HS-27A (cell line): ENCODE measurements at places on chromosomes 2 and 18.

- DNase-seq: no peak
Observed at GRCh38 chr2:47232738-47233415, 77.8 kb upstream of the STPG4 start.

- no peak for DNase-seq
Observed at GRCh38 chr2:127048969-127049897, 57.7 kb downstream of the BIN1 start.

- no peak for DNase-seq
Observed at GRCh38 chr18:627231-627630, 30.2 kb upstream of the TYMS start.

GRCh38 chr2:234816056-234816455 is 135.8 kb upstream of the SH3BP4 start:
- DNase-seq: no peak

DNA sequence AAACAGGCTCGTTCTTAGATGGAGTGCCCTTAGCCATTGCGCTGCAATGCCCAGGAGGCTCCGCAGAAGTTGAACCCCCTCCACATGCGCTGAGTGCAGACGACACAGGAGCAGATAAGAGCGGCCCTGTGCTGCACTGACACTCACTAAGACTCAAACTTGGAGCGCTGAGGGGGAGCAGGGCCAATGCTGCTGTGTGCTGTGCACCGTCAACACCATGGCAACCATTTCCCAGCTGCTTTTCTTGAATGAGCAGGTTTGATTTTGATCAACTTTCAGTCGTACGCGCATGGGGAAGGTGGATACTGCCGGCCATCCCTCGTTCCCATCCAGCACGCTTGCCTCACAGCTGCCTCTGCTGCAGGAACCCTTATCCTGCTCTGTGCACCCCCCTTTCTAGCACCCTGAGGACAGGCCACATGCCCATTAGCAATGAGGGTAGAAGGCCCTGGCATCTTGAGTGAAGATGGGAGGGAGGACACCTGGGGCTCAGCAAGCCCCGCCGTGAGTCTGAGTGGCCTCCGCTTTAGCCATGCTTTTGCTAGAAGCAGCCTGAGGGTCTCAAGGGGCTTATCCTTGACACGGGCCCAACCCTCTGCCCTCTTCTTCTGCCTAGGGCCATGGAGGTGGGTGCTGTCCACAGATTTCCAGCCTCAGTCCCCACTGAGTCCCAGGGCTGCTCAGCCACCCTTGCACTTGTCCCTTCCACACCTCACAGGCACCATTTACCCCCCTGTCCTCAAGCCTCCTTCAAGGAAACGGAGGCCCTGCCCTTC is 271.9 kb downstream of the PHLPP1 start:
- DNase-seq: no peak

DNA sequence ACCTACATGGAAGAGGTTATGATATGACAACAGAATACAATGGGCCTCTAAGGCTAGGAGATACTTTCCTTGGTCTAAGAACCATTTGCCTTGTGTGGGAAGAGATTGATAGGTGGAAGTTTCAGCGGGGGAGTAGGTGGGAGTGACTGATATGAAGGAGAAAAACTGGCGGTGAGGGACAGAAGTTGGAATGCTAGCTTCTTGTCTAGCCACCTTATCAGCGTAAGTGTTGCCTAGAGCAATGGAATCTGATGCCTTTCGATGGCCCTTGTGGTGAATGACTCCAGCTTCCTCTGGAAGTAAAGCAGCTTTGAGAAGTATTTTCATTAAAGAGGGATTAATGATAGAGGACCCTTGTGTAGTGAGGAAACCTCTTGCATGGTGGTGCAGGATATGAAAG is 121.3 kb upstream of the GULP1 start:
- no peak for DNase-seq

DNA sequence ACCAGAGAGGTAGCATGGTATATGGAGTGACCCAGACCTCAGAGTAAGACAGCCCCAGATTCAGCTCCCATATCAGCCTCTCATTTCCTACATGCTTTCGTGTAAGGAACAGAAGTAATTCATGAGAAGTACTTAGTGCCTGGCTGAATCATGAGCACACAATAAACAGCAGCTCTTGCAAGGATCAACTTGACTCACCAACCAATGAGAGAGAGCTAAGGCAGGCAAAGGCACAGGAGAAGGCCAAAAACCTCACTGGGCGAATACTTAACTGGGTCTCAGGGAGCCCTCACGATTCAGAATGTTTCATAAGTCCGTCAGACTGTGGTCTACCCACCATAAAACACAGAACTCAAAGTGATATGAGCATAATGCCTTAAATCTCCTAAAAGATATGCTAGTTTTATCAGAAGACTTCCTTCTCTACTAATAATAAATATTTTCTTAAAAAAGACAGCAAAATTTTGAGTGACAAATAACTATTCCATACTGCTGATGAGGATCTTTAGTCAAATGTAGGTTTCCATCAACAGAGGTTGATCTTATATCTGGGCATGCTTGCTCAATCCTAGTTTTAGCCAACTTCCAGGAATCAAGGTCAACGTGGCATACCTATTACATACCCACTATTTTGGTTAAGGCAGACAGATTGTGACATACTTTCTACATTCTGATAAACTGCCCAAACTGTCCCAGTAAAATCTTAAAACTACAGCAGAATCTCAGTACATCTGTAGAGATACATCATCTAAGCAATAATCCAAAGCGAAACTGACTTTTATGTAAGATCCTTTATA is 34.9 kb downstream of the IMMT start:
- no peak for DNase-seq

- no peak for DNase-seq
Observed at GRCh38 chr18:35580701-35581539, 620 bp upstream of the GALNT1 start.

- DNase-seq: no peak
Observed at GRCh38 chr18:53948991-53949390, 275.5 kb downstream of the MBD2 start.

DNA sequence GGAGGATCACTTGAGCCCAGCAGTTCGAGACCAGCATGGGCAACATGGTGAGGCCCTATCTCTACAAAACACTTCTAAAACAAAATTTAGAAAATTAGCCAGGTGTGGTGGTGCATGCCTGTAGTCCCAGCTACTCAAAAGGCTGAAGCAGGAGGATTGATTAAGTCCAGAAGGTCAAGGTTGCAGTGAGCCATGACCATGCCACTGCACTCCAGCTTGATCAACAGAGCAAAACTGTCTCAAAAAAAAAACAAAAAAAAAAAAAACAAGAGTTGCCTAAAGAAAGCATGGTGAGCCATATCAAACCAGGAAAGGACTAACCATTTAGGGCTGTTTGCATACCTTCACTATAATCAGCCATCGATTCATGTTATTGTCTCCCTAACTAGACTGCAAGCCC is 4.5 kb downstream of the CLASP1 start:
- DNase-seq: no peak

GRCh38 chr2:127597984-127598380 is 48.0 kb upstream of the GPR17 start:
- DNase-seq: peak; percentile 88

GRCh38 chr2:51013079-51013932 is 18.6 kb downstream of the NRXN1 start:
- DNase-seq: no peak

GRCh38 chr18:448116-448790 is 52.2 kb downstream of the COLEC12 start:
- no peak for DNase-seq

DNA sequence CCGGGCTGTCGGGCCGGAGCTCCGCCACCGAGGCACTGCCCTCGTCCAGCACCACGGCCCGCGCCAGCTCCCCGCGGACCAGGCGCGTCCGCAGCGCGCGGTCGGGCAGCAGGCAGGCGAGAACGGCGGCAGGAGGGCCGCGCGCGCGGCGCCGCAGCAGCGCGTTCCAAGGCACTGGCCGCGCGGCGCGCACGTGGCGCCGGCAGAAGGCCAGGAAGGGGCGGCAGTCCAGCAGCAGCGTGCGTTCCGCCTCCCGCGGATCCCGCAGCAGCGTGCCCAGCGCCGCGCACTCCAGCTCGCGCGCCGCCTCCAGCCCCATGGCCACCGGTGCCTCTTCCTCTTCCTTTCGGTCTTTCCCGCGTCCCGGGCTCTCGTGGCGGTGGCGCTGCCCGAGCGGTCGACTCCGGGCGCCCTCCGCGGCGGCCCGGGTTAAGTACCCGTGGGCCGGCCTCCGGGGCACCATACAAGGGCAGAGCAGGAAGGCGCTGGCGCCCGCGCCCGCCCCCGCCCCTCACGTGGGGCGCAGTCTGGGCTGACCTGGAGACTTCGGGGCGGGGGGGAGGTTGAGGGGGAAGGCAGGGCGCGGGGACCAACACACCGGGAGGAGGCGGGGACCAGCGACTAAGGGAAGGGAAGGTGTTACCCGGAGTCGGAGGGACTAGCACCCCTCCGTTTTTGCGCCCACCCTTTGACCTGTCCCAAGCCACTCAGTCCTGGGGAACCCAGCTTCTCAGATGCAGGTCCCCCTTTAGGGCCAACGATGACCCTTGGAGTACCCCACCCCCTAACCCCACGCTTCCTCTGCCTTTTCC is at the start of gene DUSP2:
TSS of gene DUSP2 (minus strand) at position 405 of the 812 bp plus-strand sequence. CDS start at position 319, 86 bp downstream.
- DNase-seq: peak; percentile 61

DNA sequence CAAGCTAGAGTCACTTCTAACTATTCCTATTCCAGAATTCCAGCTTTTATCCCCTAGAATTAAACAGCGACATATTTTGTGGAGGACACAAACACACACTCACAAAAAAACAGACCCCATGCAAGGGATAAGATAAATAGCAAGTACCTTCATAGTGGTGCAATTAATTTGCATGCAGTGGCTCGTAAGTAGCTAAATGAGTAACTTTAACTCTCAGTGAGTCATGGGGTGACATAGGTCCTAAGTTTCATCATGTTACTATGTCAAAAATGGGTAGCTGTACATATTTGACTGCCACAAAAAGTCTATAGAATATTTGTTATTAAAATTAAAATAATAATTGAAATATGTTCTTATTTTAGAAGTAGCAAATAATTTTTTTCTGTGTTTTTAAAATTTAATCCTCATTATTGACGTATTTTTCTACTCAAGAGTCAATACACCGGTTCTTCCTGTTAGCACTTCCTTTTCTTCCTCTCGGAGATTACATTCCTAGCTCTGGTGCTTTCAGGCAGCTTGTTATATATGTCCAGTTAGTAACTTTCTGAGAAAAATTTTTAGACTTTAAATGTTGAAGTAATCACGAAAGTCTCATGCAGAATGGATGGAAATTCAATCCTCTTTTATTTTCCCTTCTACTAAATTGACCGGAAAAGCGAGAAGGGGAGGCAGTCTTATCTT is 247.0 kb downstream of the KCNH7 start:
- no peak for DNase-seq

- DNase-seq: no peak
Observed at GRCh38 chr2:122300758-122301157, 545.3 kb downstream of the TSN start.

DNA sequence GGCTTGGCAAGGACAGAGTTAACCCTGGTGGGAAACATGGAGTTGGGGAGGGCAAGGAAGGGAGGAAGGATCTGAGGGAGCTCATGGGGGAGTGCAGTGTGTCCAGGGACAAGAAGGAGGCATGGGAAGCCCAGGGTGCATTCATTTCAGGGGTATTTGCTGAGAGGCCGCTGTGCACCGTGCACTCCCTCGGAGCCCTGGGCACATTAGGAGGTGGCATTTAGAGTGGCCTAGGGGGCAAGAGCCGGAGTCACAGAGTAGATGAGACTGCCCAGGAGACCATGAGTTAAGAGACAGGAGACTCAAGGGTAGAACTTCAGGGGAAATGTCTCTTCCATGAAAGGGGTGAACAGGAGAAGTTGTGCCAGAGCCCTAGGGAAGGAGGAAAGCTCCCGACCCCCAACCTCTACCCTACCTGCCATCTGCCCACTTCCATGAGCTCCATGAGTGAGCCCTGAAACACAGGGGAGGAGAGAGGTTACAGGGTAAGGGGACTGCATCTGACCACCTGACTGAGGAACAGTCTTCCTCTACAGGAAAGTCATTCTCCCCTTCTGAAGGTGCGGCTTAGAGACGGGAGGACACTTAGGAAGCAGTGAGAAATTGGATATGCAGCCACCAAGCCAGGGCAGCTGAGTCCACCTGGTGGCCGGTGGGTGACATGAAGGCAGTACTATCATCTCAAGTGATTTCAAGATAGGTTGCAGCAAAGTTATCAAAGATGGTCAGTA is 58.5 kb upstream of the COPS8 start:
- no peak for DNase-seq

DNA sequence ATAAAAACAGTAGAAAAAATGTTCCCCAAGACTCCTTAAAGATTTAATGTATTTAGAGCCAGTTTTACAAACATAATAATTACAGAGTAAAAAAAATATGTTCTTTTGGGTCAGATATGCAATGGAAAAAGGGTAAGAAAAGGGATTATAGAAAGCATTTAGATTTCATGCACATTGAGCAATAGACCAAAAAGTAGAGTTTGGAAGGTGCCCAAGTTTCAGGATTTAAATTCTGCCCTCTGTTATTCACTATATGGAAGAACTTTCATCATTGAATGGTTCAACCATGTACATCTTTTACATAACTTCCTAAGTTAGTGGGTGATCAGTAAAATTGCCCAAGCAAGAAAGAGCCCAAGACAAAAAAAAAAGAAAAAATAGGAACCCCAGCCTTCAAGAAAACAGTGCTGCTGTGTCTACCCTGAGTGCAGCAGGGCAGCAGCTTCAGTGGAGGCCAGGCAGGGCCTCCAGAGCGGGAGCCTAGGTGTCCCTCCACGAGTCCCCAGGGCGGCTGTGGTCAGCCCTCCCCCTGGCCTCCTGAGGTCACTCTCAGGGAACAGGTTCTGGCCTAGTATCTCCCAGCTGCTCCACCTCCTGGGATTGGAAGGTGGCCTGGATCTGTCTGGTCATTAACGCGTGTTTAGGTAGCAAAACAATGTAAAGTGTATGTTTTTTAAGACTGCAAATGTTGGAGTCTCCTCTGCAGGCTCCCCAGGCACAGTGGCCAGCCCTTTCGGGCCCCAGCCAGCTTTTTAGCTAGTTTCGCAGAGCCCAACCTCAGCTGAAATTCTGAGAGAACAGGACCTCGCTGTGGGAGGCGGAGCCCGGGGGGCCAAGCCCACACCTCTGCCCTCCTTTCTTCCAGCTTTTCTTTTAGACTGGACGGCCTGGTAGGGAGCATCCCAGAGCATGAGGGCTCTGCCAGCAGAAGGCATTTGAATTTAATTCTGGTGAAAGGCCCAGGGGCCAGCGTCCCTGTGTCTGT is 77.3 kb downstream of the TEX51 start:
- no peak for DNase-seq

DNA sequence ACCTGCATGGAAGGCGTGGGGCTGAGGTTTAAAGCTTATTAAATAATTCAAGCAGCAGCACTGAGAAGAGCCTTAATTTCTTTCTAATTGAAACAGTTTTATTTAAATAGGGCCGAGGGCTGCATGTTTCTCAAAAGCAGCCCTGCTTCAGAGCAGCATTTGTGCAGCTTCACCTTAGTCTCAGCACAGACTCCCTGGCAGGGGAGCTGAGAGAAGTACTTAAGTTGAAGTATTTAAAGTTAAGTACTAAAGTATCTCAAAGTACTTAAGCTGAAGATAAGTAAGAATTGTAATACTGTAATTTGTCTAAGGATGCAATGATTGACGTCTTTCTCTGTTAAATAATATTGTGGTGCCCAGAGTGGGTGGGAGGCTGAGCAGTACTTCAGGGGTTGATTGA is 31.4 kb downstream of the IMPA2 start:
- no peak for DNase-seq
